NCI-H1694 treated with DMSO at 0.1 percent for 48 hours (cell line): ENCODE measurements at places on chromosomes 2 and 18.

- DNase-seq, result no peak
These were observed 134.8 kb upstream of the AGAP1 start for GRCh38 chr2:235358981-235359471.

- DNase-seq, result peak; percentile 29
These were observed 243.8 kb downstream of the TSN start for GRCh38 chr2:121999264-121999663.

GRCh38 chr2:140472676-140473075 is 1658.1 kb downstream of the LRP1B start:
- DNase-seq, result no peak

DNA sequence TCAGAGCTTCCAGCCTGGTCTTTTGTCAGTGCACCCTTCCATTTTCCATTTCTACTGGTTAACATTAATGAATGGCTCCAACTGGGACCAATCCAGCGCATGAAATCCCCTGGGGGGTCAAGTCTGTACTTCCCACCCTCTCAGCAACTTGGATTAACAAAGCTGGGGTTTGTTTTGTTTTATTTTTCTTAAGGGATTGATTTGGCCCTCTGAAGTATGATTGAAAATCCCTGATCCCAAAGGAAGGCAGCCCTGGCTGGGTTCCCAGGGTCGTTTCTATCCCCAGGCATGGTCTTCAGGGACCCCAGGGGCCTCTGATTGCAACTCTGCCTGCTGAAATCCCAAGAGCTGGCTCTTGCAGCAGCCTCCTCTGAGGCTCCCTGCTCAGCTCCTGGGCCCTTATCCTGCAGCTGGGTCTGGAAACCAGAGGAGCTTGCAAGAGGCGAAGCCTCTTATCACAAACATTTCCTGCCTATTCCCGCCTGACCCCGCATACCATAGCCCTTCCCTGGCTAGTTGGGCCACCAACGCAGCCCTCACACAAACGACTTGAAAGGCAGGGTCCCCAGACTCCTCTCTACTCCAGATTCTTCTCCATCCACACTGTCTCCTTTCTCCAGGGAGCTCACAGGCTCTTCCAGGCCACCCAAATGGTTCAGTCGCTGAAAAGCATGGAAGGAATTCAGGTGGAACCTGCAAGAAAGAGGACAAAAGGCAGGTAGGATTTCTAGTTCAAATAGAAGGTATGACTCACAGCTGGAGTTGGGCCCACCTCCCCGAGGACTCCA is 109.7 kb upstream of the PKDCC start:
- no peak for DNase-seq

DNA sequence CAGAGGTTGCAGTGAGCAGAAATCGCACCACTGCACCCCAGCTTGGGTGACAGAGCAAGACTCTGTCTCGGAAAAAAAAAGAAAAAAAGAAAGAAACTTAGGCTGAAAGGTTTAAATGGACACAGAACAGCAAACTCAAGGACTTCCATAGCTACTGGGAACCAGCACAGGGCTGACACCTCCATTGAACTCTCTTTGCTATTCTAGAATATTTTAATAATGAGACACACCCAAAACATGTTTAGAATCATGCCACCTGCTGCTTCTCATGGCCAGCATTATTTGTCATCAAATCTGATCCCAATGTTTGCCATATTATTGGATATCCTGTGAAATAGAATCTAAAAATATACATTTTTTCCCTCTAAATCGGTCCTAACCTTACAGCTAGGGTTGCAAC is 42.7 kb upstream of the LTBP1 start:
- DNase-seq, result no peak

- no peak for DNase-seq
These were observed 40.9 kb downstream of the TCF4 start for GRCh38 chr18:55546851-55547704.

- DNase-seq, result no peak
These were observed 308.1 kb downstream of the OSR1 start for GRCh38 chr2:19050354-19050753.

DNA sequence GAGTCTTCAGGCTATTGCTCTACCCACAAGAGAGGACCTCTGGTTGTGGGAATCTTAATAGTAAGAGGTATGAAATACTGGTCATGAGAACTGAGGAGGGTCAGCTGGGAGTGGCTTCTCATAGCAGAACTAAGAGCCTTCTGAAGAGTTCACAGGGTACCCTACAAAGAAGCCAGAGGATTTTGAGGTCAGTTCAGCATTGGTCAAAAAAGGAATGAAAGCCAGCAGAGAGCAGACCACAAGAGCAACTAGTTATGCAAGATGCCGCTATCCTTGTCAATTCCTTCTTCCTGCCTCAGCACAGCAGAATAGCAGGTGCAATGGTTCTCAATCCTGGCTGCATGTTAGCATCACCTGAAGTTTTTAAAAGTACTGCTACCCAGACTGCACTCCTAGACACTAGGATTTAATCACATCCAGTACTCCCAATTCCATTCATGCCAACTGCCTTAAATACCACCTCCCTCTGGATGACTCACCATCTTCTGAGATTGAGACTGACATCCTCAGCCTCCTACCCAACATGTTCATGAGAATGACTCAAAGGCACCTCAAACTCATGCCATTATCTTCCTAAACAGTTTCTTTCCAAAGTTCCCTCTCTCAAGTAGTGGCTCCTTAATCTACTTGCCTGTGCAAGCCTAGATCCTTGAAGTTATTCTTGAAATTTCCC is 81.0 kb upstream of the RBMS1 start:
- DNase-seq, result no peak

- DNase-seq, result no peak
These were observed 123.4 kb upstream of the CTNNA2 start for GRCh38 chr2:79389481-79389880.

DNA sequence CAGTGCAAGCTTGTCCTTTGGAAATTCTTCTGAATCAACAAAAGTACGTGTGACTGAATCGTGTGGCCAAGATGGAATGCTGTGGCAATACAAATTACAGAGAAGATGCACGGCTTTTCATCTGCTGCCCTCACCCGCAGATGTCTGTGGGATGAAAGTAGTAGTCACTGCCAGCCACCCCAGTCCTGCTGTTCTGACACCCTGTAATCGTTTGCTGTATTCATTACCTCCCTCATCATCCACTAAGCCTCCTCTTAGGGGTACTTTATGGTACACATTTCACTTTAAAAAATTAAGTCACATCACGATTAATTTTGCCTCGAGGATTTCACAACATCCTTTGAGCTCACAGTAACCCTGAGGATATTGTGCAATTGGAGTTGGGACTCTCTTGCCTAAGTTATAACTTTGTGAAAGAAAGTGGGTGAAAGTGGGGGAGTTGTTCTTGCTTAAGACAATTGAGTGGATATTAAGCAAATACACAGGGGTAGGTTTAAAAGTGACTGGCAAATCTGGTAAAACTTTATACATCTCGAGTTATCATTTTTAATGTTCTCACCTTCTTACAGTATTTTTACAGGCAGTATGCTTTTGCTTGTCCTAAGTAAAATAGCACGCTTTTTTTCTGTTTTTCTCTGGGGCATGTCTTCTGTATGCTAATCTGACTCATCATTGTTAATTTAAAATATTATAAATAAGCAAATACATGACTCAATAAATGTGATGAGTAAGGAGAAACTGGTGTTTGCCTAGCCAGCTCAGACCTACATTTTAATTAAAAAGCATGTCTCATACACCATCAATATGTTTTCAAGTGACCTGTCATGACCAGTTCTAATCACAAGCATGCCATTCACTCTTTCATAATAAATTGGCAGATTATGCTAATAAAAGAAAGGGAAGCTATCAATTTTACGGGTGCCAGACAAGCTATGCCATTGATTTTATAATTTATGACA is 680.9 kb downstream of the IRS1 start:
- no peak for DNase-seq

DNA sequence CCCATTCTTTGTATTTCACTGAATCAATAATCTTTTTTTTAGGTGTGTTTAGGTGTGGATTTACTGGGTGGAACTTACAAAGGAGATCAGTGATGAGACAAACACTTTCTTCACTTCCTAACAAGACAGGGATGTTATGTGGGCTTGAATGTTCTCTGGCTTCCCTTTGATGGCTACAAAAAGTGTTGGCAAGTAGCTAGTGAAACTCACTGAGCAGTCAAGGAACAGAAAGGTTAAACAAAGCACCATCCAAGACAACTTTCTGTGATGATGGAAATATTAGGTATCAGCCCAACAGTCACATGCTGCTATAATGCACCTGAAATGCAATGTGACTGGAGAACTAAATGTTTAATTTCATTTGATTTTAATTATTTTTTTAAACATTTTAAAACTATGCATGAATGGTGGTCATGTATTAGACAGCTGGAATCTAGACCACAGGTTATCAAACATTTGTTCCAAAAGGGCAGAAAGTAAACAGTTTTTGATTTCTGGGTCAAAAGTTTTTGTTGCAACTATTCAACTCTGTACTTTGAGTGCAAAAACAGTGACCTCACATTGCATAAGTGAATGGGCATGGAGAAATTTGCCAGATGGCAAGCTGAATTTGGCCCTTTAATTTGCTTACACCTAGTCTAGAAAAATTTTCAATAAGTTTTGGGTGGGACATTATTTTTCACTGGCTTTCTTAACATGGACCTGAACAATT is 1272.7 kb upstream of the TMEFF2 start:
- DNase-seq, result no peak

GRCh38 chr2:34664266-34664665 is 1065.2 kb upstream of the FAM98A start:
- DNase-seq, result no peak

DNA sequence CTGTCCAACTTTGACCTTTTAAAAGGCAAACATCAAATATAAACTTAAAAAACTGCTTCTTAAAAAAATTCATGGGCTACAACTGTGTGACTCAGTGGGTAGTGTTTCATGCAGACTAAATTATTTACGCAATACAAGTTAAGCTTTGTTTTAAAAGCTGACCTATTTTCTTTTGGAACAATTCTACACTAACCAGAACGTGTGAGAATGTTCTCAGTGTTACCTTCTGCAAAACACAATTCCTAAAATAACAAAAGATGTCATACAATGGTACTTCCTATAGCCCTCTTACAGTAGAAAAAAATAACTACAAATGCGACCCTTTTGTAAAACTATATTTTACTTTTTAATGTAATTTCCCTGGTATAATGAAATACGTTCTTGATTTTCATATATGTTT is 793.8 kb upstream of the FSHR start:
- DNase-seq, result no peak

DNA sequence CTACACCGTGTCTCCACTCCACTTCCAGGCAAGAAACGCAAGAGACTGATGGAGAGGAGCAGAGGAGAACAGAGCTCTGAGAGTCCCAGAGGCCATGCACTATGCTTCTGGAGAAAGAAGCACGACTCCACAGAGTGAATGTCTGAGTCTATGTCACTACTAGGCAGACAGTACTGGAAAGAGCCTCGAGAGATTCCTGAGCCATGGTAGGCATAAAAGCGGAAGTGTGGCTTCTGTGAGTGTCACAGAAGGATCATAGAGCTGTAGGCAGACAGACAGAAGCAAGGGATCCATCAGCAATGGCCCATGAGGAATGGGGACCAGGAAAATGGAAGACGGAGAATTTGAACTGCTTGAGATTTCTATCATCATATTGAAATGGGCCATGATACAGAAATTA is 542.6 kb downstream of the ZEB2 start:
- no peak for DNase-seq

DNA sequence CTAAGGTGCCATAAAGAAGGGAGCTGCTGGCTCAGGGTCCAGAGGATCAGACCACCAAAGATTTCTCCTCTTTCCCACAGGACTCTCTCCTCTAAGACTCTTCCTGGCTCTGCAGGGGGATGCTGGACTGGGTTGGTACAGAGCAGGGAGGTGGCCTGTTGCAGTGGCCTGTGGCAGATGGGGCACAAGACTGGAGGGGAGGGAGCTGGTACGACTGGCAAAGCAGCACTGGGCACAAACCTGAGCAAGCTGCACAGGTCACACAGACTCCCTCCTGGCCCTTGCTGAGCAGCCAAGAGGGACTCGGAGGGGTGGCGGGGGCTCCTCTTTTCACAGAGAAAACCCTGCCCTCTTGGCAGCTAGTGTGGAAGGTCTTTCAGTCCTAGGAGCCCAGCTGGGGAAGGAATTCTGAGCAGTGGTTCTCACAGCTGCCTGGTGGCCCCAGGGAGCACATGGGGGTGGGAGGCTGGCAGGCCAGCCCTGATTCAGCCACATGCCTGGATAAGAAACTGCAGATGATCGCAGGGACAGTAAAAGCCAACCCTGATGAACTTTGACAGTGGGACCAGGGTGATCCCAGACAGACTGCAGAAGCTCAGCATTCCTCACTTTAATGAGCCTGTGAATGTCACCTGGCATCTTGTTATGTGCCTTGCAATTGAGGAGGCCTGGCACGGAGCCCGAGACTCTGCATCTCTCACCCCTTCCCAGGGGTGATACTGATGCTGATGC is 32.5 kb upstream of the ACAA2 start:
- DNase-seq, result no peak

DNA sequence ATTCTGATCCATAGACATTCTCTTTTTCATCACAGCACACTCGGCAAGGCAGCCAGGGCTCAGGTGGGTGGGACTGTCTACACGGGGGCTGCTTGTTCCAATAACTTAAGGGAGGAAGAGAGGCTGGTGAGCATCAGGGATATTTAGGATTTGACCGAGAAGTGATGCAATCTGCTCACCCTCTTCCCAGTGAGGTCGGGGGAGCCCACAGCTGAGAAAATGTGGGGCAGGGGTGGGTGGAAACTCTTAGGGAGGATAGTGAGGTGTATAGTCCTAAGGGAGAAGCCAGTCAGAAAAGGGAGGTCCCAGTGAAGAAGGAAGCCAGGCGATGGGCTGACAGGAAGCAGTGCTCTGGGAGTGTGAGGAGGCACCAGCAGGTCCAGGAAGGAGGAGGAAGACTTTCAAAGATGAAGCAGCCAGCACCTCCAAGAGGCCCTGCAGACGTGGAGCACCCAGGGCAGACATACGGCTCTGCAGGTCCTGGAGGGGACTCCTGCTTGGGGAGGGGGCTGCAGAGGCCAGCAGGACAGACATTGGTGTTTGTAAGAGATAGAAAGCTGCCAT is 76.8 kb downstream of the GYPC start:
- DNase-seq, result no peak

GRCh38 chr2:7060631-7061449 is 143.6 kb downstream of the RNF144A start:
- DNase-seq, result no peak

DNA sequence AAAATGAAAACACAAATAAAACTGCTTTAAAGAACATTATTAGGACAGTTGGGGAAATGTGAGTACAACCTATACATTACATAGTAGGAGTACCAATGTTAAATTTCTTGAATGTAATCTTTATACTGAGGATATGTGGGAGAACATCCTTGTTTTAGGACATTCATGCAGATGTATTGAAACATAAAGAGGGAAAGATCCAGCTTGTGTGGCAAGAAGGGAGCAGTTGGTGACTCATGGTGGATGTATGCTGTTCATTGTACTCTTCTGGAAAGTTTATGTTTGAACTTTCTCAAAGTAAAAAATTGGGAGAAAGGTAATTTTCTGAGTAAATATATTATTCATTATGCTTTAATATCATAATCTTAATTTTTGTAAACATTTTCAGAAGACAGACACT is 132.1 kb upstream of the DLGAP1 start:
- no peak for DNase-seq

- no peak for DNase-seq
These were observed 4.0 kb downstream of the PTPN2 start for GRCh38 chr18:12879840-12880540.

- DNase-seq, result no peak
These were observed 386.2 kb downstream of the SETBP1 start for GRCh38 chr18:45066886-45067285.

GRCh38 chr2:80335411-80335810 is 30.9 kb upstream of the LRRTM1 start:
- peak; percentile 41 for DNase-seq

- no peak for DNase-seq
These were observed 35.7 kb upstream of the POU3F3 start for GRCh38 chr2:104818264-104818663.
